ENCODE measurements at places on chromosomes 6 and 20.

DNA sequence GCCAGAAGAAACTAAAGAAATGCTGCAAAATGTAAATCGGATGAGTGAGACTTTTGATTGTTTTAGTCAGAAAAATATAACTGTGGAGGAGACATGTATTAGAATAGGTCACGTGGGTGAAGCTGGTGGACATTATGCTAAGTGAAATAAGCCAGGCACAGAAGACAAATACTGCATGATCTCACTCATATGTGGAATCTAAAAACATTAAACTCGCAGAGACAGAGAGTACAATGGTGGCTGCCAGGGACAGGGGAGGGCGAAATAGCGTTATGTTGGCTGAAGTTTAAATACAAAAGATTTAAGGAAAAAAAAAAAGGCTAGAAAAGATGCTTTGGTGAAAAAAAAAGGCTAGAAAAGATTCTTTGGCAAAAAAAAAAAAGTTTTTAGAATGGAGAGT is 63.5 kb upstream of the HDDC2 start:
- DNase-seq = no peak

DNA sequence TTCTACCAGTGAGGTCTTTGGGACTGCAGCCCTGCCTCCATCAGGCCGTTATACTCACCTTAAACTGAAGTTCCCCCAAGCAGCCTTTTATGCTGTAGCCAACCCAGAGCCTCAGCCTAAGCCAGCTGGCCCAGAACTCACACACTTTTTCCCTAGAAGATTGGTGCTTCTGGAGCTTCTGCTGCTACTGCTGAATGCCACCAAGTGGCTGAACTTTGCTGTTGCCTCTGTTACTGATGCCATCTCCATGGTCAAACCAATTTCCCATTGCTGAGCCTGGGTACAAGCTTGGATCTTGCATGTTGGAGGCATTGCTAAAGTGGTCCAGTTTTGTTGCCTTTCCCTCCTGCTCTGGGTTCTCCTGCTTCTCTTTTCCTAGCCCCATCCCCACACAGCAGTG is 15.0 kb upstream of the TBX18 start:
- DNase-seq = no peak

DNA sequence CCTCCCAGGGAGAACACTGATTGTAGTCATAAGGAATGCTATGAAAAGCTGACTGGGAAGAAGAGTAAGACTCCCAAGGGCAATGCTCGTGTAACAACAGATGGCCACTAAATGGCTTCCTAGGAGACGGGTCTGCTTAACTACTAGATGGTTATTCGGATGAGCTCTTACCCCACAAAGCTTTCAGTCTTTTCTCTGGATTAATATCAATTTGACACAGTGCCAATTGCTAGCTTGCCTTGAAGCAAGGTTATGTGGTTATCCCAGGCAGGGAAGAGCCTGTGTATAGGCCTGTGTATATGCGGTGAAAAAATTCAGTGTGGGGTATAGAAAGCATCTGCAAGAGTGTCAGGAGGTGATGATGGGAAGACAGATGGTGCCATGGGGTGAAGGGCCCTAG is 86.4 kb upstream of the NOX3 start:
- no peak for DNase-seq

DNA sequence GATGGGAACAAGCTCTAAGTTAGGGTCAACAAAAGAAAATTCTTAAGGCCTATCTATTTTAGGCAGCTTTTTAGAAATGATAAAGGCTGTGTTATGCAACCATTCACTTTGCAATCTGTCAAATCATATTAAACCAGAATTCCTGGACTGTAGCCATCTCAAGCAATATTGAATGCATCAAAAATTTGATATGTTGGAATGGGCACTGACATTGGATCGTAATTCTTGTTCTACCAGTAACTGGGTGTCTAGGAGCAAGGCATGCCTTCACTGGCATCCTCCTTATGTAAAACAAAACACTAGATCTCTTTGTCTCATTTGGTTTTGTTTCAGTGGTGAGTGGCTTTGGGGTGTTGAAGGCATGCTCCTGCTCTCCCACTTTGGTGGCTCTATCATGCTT is 145.6 kb downstream of the JARID2 start:
- no peak for DNase-seq

DNA sequence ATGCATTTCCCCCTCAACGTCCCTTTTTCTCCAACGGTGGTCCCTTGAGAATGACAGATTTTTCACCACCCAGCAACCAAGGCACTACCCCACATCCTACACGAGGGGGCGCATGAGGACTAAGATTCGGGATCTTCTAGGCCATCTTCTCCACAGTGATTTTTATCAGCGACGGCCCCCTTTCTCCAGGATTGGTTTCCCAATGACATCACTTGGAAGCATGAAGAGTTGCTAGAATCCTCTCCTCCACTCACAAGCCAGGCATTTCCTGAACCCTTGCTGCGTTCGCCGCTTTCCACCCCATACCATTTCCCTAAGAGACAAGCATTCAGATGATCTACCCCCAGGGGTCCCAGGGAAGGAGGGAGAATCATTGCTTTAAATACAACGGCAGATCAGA is 252.0 kb downstream of the HIVEP2 start:
- DNase-seq = peak; percentile 67

DNA sequence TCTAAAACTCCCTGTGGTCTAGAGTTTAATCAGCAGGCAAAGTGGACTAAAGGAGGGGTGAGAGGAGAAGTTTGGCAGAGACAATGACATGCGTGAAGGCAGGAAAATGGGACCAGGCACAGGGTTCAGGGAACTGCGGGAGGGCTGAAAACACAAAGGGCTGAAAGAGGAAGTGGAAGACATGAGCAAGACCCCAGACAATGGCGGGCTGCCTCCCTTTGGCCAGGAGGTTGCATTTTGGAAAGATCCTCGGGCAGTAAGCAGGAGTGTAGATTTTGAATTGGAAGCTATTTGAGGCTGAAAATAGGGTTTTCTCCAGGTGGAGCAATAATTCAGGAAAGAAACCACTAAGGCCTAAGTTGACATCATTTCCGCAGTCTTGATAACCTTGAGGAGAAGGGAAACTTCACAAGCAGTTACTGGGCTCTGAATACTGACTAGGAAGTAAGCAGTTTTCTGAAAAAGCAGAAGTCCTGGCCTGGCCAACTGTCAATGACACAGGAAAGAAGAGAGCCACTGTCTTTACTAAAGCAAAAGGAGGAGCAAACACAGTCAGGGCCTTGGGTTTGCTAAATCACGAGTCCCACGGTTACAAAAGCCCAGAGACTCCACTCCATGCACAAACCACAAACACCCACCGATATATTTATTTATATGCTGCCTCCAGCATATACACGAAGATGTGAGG is 3.4 kb downstream of the LY86 start:
- no peak for DNase-seq

DNA sequence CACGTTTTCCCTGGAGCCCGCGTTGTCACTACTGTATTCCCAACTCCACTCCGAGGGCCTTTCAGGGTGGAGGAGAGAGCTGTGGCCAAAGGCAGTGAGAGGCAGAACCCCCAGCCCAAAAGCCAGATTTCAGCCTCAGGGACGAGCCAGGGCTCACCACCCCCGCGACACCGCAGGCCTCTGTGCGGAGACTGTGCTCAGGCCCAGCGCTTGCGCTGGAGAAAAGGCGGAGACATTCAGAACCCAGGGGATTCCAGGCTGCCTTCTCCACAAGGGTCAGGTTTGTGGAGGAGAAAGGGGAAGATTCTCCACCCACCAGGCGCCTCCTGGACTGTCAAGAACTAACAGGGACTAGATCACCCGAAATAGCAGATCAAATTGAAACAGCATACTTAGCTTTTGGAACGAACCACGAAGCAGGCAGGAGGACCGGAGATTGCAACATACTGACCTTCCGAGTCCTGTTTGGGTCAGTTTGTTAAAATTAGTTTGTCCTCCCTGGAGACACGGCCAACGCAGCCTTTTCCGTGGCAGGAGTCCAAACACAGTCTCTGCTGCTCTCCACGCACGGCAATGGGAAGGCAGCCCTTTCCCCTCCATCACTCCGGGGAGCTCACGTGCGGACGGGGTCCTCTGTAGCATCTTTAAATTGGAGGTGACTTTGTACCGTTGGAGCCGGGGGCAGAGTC is 14.4 kb downstream of the DLL1 start:
- no peak for DNase-seq

- DNase-seq = no peak
Observed at GRCh38 chr6:43077981-43078511, 1.9 kb downstream of the PTK7 start.

DNA sequence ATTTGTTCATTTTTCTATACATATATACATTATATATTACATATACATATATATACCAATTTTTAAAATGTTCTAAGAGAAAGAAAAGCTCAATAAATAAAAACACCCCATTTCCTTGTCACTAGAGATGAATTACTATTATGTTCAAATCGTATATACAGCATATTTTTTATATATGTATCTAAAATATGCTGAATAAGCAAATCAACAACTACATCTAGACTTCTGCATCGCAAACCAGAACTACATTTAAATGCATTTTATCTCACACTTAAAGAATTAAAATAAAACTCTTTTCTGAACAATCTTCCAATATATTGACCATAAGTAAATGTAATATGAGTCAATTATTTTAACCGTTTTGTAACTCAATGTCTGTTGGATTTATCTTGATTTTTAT is 133.9 kb downstream of the LAMA2 start:
- no peak for DNase-seq

GRCh38 chr20:58359441-58359840 is 29.6 kb upstream of the VAPB start:
- no peak for DNase-seq

DNA sequence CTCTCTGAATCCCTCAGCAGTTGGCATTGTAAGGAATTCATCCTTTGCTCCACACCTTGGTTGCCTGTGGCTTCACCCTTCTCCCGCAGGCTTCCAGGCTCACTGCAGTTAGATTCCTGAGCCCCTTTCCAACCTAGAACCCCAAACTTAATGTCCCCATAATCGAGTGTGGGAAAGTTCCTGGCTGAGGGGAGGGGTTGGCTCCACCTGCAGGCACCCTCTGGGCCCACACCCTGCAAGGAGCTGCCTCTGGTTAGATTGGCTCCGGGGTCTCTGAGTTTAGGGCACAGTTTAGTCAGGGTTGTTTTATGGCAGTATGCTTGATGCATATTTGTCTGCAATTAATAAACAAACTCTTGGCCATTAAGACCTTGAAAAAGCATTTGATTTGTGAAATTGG is 63.4 kb downstream of the MTHFD1L start:
- DNase-seq = no peak

GRCh38 chr6:131574133-131574532 is 1.1 kb downstream of the ARG1 start:
- DNase-seq = no peak

DNA sequence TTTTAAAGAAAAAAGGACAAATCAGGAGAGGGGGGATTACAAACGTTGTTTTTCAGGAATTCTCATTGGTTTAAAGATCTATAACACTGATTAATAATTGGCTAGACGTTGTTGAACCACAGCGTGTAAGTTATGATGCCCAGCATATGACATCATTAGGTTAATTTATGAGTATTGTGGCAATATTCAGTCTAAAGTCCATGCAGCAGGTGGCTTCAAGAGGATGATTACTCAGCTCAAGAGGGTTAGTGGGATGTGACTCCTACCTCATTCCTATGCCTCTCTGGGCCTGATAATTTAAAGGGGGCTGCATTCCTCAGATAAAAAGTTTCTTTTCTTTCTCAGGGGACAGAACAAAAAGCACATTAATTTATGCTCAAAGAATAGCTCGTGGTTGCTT is 1309.0 kb downstream of the EPHA7 start:
- DNase-seq = no peak

- no peak for DNase-seq
Observed at GRCh38 chr6:2454180-2454579, 208.8 kb upstream of the GMDS start.

DNA sequence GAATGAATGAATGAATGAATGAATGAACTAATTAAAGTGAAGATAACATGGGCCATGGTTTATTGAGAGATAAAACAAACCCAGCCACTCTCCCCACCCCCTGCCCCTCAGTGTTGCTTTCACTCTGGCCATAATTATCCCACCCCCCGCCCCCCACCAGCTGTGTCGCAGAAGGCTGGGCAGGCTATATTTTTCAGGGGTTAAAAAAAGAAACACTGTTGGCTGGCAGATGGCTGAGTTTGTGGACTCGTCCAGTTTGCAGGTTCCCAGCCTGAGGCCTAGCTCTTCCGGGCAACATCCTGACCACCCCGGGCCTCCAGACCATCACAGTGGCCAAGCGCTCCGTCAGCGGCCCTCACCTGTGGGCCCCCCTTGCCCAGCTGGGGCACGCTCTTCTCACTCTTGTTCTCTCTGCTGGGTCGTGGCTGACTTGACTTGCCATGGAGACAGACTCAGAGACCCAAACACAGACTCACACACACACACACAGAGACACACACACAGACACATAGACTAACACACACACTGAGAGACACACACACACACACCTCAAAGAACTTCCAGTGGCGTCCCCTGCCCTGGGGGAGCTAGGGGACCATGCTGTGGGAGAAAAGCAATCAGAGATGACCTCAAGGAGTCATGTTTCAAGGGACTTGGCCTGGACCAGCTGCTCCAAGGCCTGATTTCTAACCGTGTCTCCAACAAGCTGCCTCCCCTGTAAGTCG is 2.2 kb upstream of the GRM4 start:
- DNase-seq = no peak

DNA sequence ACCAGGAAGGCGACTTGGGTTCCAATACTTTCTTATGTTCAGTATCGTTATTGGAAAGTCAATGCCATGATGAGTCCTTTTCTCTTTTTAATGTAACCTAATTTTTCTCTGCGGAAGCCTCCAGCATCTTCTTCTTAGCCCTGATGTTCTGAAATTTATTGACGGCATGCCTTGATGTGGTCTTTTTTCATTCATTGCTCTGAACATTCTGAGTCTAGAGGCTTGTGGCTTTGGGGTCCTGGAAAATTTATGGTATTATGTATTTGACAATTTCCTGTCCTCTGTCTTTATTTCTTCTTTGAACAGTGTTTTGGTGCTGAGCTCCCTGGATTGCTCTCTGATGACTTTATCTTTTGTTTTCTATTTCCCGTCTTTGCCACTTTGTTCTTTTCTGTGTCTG is 28.7 kb upstream of the MAS1 start:
- no peak for DNase-seq

- DNase-seq = no peak
Observed at GRCh38 chr20:18001131-18001921, 32.5 kb downstream of the MGME1 start.

GRCh38 chr6:106048336-106048735 is 37.8 kb upstream of the PRDM1 start:
- no peak for DNase-seq

DNA sequence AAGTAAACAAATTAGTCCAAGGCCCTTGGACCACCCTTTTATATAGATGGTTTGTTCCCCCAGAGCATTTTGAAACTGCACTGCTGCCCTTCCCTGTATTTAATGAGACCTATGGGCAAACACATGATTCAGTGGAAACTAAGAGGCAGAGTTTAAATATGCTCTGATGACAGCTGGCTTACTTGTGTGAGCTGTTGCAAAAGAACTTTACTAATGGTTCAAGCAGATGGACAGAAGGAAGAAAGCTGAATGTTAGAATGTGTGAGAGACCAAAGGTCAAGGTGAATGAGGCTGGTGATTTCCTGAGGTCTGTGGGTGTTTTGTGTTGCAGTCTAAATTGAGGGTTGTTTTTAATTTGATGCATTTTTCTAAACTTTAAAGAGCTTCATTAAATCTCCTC is 123.0 kb upstream of the CEP162 start:
- no peak for DNase-seq

All from activated CD4-positive, alpha-beta T cell treated with anti-CD3 and anti-CD28 coated beads, Interleukin-2, amount 50 U/mL, for 1 hour (primary cell).